CD8-positive, alpha-beta T cell (primary cell): ENCODE measurements at places on chromosomes 12 and 14. TPM values are rescaled to one million over a fixed set of nuclear protein-coding genes. Genes with fewer than 3 reads are reported as not detected.

DNA sequence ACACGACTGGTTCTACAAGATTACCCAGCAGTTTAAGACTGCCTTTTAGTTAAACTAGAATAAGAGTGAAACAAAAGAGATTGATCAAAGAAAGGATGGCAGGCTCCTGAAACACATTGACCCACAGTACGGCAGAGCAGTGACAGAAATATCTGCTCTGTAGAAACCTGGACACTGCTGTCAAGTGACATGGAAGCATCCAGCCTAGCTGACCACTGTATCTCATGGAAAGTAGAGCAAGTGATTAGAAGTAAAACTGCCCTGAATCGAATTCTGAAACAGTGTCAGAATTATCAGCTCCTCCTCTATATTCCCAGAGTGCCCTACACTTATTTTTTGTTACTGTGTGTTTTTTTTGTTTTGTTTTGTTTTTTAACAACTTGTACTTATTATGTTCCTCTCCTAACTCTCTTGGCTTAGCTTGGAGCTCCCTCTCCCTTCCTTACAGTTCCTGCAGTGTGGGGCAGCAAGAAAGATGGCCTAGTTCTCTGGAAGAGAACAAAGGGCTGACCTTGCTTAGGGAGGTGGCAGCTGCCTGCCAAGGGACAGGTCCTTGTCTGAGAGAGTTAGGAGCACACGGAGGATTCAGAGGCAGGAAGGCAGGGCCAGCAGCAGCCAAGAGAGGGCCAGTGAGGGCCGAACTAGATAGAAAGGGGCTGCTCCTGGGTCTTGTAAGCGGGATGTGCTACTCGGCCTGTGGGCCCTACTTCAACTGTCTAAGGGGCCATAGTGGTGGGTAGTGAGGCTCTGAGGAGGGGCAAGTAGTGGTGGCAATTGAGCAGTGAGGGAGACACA lies 97.2 kb downstream of the PTPRR start:
- DNase-seq = no peak

DNA sequence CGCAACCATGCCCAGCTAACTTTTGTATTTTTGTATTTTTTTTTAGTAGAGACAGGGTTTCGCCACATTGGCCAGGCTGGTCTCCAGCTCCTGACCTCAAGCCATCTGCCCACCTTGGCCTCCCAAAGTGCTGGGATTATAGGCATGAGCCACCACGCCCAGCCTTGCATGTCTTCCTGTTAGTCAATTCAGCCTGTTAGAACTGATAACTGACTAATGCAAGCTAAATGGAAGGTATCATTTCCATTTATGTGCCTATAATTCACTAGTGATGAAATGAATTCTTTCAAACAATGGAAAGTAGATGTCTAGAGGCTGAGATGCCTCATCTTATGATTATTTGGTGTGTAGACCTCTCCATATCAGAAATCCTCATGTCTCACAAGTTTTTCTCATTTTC lies 37.3 kb upstream of the DIP2B start:
- DNase-seq = no peak

DNA sequence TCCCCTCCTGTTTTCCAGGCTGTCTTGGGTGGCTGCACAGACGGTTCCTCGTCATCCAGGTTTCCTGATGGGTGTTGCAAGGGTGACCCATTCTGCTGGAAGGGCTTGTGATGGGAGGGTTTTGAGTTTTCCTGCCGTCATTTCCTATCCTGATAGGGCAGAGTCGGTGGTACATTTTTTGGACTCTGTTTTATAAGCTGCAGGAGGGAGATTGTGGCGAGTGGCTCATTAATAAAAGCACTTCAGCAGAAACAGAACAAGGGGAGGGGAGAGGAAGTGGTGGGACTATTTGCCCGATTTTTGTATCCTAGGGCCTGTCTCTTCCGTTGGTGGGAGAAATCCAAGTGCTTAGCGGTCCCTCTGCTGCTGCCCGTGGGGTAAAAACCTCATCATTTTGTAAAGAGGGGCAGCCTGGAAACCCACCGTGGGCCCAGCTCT lies 40.0 kb downstream of the TSPAN9 start:
- DNase-seq = no peak

- DNase-seq = no peak
Measured at GRCh38 chr14:43157661-43158060, 1349.4 kb downstream of the FSCB start.

Gene CD163
- 0.08 TPM for total RNA-seq

Gene GUCY2C
- total RNA-seq = not detected
